AG09309 (cell line): ENCODE measurements at places on chromosomes 2 and 18.

DNA sequence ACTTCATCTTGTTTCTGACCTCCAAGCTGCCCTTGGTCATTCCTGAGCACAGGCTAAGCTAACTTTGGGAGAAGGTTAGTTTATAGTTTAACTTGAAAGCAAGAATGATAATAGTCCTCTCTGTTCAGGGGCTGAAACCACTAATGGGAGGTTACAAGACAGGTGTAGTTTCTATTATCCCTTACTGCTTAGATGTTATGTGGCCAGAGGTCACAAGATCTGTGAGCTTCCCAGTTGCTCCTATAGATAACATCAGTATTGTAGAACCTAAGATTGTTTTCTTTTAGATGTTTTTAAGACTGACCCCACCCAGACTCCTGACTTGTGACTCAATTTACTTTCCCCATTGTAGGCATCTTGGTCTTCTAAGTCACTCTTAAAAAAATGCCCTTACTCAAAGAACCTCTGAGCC lies 94.8 kb upstream of the LPIN2 start:
- DNase-seq = no peak

GRCh38 chr2:2683606-2684224 lies 352.6 kb upstream of the MYT1L start:
- no peak for DNase-seq

DNA sequence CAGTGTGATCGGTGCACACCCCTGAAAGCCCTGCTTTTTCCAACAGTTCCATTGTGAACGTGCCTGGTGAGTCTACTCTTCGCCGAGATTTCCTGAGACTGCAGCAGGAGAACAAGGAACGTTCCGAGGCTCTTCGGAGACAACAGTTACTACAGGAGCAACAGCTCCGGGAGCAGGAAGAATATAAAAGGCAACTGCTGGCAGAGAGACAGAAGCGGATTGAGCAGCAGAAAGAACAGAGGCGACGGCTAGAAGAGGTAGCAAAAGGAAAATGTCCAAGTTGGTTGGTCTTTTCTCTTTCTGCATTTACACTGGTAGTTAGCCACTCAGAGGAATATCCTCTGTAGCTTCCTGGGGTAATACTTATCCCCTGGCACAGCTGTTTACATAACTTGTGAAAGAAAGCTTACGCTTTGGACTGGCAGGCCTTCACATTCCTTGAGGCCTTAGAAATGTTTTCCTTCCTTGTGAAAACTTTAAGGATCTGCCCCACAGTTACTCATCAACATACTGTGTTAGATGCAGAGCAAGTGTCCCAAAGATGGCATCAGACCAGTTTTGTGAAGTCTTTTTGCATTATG lies 146.6 kb downstream of the MAP4K4 start:
- peak; percentile 71 for DNase-seq

GRCh38 chr2:15939556-15939853 lies 845 bp upstream of the MYCN start:
- no peak for DNase-seq

- DNase-seq = no peak
Measured at GRCh38 chr2:74146929-74147726, 584 bp downstream of the BOLA3 start.

- DNase-seq = peak; percentile 13
Measured at GRCh38 chr2:216648105-216648504, 14.9 kb downstream of the IGFBP2 start.

GRCh38 chr2:150620855-150621254 lies 133.4 kb upstream of the RND3 start:
- DNase-seq = peak; percentile 81

GRCh38 chr2:42001711-42002201 lies 46.1 kb upstream of the PKDCC start:
- DNase-seq = no peak
